Mesenteric fat pad (tissue), 1 donor: ENCODE measurements at places on chromosomes 13 and 19. TPM values are rescaled to one million over a fixed set of nuclear protein-coding genes. Genes with fewer than 3 reads are reported as not detected.

The ZNF91 gene
- 40.5 TPM for total RNA-seq

The TTC9B gene
- not detected for total RNA-seq

The AMER2 gene
- 0.03 TPM for total RNA-seq

The HSPBP1 gene
- total RNA-seq: 20.2 TPM

The CD33 gene
- total RNA-seq: 18.6 TPM
